Stimulated activated CD4-positive, alpha-beta T cell treated with anti-CD3 and anti-CD28 coated beads, Interleukin-12 subunit alpha, Interleukin-12 subunit beta, amount 100 ng/mL, for 4 hours (primary cell): ENCODE measurements at places on chromosomes 2 and 18.

DNA sequence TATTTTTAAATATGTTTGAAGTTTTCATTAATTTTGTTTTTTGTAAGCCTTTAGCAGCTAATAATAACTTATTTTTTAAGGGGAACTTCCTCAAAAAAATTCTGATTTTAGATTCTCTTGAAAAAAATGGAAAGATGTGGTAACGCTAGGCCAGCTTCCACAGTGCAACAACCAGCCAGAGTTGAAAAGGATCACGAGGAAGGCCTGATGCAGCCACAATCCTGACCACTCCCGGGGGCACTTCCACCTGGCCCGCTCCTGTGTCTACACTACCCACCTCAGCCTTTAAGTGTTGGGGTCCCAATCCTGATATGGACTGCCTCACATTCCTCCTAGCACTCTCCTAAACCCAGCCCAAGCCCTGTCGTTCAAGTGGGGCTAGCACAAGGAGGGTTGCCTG is 101.1 kb downstream of the TMEM17 start:
- no peak for DNase-seq

DNA sequence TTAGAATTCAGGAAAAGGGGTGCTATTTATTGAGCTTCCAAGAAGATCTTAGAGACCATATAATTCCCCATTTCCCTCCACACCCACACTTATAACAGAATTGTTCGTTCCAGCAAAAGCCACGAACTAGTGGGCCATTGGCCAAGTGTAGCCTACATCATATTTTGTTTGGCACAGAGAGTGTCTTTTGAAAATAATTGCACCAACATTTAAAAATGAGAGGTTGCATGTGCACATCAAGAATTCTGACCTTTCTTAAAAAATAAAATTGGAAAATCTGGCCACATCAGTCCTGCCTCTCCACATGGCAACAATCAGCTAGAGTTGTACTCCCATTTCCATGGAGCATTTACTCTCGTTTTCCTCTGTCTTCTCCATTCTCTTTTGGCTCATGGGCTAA is 655.5 kb upstream of the FANCL start:
- DNase-seq: no peak

- no peak for DNase-seq
Observed at GRCh38 chr2:235639428-235639773, 145.6 kb downstream of the AGAP1 start.

DNA sequence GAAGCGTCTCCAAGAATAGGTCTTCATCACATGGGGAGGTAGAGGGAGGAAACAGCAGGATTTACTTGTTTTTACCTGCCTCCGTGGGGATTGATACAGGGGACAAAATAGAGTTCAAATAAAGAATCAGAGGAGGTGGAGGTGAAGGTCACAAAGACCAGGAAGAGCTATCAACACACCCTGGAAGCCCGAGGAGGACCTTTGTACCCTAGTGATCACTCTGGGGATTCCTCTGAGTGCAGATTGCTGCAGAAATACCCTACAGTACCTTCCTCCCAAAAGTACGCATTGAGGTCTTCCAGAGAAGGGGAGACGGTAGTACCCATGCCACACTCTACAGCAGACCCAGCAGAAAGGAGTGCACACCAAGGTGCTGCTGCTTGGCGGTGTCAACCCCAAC is 44.9 kb downstream of the OSR1 start:
- DNase-seq: no peak

DNA sequence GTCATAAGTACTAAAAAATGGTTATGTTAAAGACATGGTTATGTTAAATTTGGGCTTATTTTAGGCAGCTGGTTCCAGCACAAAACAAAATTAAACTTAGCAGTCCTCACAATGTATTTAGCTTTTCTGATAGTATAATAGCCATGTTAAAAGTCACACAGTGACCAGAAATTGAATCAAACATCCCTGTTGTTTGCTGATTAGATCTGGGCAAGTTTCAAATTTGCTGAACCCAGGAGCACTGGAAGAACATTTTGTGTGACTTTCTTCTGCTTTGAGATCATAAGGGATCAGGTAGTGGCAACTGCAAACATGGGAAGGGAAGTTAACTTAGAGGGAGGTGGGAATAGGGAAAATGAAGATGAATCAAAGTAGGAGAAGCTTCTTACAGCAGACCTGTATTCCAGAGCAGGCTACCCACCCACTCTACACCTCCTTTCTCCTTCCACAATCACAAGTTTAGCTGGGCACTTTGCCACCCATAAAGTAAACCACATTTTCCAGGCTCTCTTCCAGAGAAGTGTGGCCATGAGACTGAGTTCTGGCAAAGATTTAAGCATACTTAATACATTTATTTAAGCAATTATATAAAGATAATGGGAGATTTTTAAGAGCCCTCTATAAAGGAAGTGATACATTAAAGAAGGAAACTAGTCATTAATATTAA is 616.1 kb upstream of the LRATD1 start:
- no peak for DNase-seq

- peak; percentile 66 for DNase-seq
Observed at GRCh38 chr2:112541315-112542122, 746 bp upstream of the POLR1B start.

- no peak for DNase-seq
Observed at GRCh38 chr18:384897-385296, 115.6 kb downstream of the COLEC12 start.

DNA sequence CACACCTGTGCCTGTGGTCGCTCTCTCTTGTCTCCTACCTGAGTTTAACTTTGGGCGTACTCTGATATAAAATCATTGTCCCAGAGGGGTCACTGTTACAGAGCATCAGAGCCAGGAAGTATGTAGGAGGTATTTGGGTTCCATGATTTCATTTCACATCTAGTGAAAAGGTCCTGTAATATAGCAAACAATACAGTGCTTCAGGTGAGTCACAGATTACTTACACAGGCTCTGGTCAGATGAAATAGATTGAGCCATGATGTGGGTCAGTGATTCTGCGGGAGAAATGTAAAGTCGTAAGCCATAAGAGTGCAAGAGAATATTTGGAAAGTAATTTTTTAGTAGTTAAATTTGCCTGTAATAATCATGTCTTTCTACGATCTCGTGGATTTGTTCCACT is 70.2 kb downstream of the SOCS6 start:
- DNase-seq: no peak

DNA sequence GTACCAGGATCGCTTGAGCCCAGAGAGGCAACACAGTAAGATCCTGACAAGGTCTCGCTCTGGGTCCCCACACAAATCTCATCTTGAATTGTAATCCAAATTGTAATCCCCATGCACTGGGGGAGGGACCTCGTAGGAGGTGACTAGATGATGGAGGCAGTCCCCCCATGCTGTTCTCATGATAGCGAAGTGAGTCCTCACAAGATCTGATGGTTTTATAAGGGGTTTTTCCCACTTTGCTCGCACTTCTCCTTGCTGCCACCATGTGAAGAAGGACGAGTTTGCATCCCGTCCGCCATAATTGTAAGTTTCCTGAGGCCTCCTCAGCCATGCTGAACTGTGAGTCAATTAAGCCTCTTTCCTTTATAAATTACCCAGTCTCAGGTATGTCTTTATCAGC is 46.0 kb upstream of the SERTAD2 start:
- DNase-seq: no peak

GRCh38 chr2:135890149-135890548 is 13.9 kb upstream of the MCM6 start:
- no peak for DNase-seq

- no peak for DNase-seq
Observed at GRCh38 chr2:235373171-235373570, 120.7 kb upstream of the AGAP1 start.

DNA sequence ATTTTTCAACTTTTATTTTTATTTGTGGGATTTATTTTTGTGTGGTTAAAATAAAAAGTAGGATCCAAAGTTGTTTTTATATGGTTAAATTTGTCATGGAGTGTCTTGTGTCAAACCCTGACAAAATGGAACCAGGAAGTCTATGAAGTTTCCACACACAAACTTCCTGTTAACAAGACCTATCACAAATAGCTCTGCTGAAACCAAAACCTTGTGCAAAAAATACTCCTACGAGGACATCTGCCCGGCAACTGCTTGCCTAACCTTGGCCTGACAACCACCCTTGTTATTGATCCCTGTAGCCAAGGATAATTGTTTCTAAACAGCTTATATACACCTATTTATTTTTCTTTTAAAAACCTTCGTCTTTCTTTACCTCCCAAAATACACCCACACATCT is 389.6 kb downstream of the TRIB2 start:
- DNase-seq: no peak
